NCI-H526 treated with DMSO at 0.1 percent for 48 hours (cell line): ENCODE measurements at places on chromosomes 11 and 22.
A peak's percentile ranks its signal among the peaks of the same experiment; 100 is the strongest.

- DNase-seq: peak; percentile 63
These were observed 18.0 kb downstream of the CREB3L1 start for GRCh38 chr11:46295312-46296058.

DNA sequence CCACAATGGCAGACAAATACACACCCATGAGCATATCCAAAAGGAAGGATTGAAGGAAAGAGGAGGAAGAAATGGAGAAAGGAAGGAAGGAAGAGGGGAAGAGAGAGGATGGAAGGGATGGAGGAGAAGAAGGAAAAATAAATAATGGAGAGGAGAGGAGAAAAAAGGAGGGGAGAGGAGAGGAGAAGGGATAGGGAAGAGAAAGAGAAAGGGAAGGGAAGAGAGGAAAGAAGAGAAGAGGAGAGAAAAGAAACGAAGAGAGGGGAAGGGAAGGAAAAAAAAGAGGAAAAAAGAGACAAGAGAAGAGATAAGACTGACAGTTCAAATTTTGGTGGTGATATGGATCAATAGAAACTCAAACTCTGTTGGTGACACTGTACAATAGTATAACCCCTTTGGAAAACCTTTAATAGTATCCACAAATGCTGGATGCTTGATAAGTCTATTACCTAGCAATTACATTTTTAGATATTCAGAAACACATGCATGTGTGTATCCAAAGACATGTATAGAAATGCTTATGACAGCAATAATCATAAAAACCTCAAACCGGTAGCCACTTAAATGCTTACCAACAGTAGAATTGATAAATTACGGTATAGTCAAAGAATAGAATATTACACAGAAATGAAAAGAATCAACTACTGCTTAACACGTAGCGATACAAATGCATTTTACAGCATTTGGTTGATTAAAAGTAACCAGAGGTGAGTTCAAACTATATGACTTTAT is 1.2 kb upstream of the HBD start:
- no peak for DNase-seq

- no peak for DNase-seq
These were observed 12.7 kb upstream of the TREH start for GRCh38 chr11:118691926-118692830.

DNA sequence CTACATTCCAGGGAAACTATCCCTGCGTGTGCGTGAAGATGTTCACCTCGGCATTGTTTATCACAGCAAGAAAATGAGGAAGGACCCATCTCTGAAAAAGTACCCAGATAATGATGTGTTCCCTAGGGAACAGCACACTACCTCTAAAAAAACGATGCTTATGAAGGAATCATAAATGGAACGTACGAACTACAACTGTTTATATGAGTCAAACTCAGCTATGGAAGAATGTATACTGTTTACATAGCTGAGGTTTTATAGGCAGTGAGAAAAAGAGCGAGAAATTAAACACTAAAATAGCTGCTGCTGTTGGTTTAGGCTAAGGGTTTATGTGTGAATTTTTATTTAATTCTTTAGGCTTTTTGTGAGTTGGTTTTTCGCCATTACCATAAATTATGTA is 48.9 kb downstream of the APOL1 start:
- no peak for DNase-seq

DNA sequence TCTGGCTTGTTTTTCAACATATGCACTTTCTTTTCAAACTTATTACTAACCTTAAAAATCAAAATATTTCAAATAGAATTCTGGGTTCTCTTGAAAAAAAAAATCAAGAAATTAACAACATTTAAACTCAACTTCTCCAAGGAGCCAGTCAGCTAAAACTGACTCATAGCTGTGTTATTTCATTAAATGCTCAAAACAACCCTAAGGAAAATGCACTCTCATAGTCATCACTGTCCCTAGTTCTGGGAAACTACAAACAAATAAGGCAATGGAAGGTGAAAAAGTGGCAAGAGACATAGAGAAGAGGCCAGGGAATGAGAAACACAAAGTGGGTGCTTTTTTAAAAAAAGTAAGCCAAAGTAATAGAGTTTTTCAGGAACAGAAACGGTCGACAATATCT is 4.1 kb upstream of the ARHGAP20 start:
- no peak for DNase-seq

DNA sequence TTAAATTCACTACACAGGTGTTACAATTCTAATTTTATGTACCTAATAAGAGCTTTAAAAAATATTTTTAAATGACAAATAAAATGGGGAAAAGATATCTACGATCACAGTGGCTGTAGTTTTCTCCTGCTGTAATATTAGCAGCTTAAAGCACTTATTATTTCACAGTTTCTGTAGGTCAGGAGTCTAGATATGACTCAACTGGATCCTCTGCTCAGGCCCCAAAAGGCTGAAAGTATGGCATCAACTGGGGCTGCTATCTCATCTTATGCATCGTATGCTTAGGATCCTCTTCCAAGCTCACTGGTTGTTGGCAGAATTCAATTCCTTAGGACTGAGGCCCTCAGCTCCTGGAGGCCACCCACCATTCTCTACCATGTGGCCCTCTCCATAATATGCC is 12.8 kb downstream of the FBXO3 start:
- DNase-seq: no peak

GRCh38 chr22:48494256-48494967 is 1333.3 kb downstream of the BRD1 start:
- no peak for DNase-seq

DNA sequence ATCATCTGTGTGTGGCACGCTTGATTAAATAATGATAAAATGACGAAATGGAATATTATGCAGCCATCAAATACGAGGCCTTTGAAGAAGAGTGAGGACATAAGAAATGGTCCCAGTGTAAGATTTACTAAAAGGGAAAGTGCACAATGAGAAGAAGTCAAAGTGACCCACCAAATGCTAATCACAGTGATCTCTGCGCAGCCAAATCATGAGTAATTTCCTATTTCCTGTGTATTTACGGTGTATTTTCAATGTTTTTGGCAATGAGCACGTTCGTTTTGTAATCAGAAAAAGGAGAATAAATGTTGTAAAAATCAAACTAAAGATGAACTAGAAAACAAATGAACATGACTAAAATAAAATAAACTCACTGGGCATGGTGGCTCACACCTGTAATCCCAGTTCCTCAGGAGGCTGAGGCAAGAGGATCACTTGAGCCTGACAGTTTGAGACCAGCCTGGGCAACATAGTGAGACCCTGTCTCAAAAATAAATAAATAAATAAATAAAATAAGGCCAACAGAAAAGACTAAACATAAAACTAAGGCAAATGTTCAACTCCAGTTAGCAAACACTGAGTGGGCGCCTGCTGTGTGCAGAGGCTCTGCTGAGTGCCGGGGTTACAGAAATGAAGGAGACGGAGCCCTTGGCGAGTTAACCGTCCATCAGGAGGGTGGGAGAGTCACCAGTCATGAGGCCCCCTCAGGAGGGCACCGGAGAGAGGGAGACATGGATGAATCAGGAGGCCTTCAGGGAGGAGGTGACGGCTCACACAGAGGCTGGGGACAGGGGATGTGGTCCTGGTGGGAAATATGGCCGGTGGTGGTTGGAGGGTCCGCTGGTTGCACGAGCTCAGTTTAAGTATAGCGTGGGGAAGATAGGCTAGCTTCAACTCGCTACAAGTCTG is 26.0 kb upstream of the CBX7 start:
- no peak for DNase-seq

DNA sequence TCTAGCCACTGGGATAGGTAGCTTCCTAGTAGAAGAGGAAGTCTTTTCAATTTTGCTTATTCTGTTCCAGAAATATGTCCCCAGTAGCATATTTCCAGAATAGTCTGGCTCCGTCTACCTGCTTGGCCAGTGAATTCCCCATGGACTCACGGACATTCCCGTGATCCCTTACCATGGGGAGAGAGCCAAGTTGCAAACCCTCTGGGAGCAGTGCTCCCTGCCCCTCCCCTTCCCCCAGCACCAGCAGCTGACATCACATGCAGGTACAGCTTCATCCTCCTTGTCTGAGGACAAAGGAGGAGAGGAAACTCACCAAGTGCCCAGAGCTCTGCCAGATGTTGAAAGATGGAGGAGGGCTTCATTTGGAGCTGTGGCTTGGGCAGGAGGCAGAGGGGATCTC is 61.2 kb downstream of the GRAMD1B start:
- no peak for DNase-seq

DNA sequence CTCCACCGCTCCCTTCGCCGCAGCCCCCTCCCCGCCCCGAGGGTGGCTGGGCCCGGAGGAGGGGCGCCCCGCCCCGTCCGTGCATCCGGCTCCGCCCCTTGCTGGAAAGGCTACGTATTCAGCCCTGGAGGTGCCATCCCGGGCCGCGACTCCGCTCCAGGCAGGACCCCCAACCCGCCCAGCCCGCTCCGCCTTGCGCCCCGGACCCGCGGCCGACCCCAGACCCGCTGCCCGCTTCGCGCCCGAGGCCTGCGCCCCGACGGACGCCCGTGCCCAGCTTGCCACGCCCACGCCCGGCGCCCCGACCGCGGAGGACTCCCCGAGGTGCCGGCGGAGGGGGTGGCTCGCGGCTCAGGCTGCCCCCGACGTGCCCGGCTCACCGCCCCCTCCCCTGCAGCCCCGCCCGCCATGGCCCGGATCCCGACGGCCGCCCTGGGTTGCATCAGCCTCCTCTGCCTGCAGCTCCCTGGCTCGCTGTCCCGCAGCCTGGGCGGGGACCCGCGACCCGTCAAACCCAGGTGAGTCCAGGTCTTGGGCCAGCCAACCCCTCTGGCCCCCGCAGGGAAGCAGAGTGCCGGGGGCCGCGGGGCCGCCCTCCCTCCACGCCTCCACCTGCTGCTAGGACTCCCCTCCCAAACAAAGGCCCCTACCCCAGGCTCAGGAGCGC is at the start of gene ADM2:
ADM2 (plus strand) TSS at position 104 of the 667 bp plus-strand sequence; CDS start at position 409, 305 bp downstream.
- no peak for DNase-seq

GRCh38 chr22:45957826-45958225 is 19.1 kb downstream of the WNT7B start:
- no peak for DNase-seq

DNA sequence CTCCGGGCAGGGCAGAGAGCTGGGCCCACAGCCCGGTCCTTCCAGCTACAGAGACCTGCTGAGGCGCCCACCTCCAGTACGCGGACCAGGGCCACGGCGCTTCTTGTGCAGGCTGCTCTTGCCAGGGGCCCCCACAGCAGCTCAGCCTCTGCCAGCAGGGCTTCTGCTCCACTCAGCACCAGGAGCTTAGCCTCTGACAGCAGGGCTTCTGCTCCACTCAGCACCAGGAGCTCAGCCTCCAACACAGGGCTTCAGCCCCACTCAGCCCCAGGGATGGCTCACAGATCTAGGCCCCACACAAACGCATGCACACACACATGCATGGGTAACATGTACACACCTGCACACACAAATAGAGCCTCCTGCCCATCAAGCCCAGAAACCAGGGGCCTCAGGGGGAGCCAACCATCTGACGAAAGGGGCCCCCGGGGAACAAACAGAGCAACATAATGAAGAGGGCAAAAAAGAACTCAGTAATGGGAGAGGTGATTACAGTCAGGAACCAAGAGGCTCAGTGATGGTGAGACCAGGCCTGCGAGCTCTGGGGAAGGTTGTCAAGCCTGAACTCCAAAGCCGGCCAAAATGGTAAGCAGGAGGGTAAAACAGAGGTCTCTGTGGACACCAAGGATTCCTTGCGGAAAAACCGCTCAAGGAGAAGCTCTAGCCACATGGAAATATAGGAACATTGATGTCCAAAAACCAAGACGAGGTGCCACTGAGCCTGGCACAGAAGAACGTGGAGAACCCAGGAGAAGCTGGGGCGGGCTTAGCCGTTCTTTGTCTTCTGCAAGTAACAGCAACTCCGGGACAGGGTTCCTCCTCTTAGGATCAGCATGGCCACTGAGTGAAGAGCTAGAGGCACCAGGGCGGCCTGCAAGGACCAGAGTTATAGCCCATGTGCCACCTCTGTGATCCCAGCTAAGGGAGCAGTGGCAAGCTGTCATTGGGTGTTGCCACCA is 46.5 kb downstream of the GNB1L start:
- no peak for DNase-seq

DNA sequence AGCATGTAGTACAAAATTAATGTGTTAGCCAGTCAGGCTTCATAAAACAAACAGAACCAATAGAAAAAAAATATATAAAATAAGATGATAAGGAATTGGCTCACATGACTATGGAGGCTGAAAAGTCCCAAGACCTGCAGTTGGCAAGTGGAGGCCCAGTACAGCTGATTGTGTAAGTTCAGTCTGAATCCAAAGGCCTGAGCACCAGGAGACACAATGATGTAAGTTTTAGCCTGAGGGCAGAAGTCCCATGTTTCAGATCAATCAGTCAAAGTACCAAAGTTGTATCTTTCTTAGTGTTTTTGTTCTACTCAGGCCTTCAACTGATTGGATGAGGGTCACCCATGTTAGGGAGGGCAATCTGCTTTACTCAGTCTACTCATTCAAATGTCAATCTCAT is 14.3 kb upstream of the OR10D3 start:
- no peak for DNase-seq

DNA sequence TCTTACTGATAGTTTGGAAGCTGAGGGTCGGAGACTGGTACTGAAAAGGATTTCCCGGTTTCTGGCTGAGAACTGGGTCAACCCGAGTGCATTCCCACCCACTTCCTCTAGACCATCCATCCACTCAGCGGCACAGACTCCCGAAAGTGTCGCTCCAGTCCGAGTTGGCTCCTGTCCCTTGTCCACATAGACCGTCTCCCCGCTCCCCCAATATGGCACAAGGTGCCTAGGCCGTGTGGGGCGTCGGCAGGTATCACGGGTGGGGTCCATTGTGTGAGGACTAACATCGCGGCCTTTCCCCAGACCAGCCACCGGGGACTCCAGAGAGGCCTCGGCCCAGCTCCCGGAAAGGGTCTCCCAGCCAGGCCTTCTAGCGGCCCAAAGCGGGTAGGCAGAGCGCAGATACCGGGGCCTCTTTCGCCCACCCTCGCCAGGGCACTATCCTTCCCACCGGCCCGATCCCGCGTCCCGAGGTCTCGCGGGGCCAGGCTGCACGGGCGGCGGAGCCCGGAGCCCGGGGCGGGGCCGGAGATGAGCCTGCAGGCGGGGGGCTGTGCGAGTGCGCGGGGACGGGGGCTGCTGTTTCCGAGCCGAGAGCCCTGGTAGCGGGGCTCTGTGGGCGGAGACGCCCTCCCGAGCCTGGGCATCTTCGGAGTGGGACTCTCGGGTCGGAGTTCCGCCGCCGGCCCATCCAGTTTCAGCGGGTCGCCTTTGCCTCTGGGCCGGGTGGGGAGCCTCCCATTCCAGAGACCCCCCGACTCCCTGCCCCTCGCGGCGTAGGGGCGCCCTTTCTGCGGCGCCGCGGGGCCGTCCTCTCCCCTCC is 21.1 kb downstream of the SERPINH1 start:
- DNase-seq: peak; percentile 36

GRCh38 chr11:63892228-63892627 is 24.7 kb downstream of the RCOR2 start:
- no peak for DNase-seq

DNA sequence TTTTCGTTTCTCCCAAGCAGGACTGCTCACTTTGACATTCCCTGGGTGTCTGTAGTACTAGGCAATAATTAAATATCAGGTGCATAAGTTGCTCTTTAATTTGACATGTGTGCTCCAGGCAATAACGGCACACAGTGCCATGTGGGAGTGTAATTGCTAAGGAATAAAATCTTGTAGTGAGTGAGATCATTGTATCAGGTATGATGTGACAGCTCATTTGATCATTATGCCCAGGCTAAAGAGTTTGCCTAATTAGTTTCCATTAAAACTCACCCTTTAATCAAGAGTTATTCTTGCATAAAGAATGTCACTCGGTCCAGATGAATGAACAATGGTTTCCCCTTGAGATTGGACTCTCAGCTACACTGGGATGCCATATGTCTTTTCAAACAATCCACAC is 220.0 kb downstream of the INSC start:
- DNase-seq: no peak
